ENCODE measurements at places on chromosomes 1 and 21.

GRCh38 chr1:15573477-15573876 is 11.4 kb downstream of the AGMAT start:
- no peak for DNase-seq

DNA sequence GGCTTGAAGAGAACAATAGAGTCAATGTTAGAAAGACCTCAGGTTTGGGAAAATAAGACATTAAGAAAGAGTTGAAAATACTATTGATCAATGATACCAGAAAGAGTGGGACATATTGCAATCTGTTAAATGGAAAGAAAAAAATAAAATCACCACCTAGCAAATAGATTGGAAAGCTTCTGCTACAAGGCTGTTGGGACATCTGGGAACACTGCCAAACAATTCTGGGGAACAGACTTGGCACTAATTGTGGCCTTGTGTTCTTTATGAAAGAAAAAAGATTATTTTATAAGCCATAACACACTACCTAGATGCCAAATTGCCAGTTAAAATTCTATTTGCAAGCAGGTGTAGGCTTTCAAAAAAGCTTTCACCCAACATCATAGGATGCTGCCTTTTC is 137.8 kb downstream of the TSEN15 start:
- no peak for DNase-seq

GRCh38 chr1:15207829-15208429 is 39.1 kb upstream of the FHAD1 start:
- no peak for DNase-seq

- DNase-seq = no peak
Observed at GRCh38 chr1:95084317-95085176, 11.8 kb upstream of the ALG14 start.

DNA sequence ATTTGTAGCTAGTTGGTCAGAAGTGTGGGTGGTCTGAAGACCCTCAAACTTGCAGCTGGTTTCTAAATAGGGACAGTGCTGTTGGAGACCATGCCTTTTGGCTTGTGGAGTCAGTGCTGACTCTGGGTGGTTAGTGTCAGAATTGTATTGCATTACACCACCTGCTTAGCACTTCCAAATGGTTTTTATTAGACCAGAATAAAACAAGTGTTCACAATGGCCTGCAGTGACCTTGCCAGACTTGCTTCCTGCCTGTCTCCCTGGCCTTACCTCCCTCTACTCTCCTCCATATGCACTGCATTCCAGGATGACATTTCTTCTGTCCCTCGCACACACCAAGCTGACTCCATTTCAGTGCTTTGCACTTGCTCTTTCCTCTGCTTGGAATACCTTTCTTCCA is 72.7 kb upstream of the CNIH3 start:
- no peak for DNase-seq

- DNase-seq = no peak
Observed at GRCh38 chr1:193703655-193704054, 517.2 kb upstream of the B3GALT2 start.

GRCh38 chr21:25664491-25664931 is 25.5 kb downstream of the JAM2 start:
- DNase-seq = no peak

DNA sequence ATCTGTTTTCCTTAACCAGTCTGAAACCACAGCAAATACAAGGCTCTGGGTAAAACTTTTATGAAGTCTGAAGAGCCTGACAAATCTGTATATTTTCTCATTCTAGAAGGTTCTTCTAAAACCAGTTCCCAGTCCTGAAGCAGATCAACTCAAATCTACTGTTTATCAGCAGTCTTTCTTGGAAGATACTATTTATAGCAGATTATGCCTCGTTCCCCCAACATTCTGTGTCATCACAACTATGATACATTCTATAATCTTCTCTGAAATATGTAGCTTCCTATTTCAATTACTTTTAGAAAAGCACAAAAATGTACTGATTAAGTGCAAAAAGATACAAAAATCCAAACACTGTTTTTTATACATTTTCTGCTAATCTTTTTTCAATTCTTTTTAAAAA is 67.5 kb downstream of the NIBAN1 start:
- no peak for DNase-seq

DNA sequence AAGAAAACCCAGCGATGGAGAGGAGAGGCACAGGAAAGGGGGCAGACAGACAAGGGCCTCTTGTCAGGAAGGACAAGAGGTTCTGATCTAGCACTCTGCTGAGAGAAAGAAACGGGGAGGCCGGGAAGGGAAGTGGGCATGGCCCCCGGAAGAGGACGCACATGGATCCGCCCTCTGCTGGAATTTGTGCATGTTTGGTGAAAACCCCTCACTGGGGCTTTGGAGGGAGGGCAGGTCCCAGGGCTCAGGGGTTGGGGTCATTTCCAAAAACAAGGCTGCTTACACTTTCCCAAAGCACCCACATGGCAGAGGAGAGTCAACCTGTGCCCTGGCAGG is 32.4 kb upstream of the ECE1 start:
- no peak for DNase-seq

DNA sequence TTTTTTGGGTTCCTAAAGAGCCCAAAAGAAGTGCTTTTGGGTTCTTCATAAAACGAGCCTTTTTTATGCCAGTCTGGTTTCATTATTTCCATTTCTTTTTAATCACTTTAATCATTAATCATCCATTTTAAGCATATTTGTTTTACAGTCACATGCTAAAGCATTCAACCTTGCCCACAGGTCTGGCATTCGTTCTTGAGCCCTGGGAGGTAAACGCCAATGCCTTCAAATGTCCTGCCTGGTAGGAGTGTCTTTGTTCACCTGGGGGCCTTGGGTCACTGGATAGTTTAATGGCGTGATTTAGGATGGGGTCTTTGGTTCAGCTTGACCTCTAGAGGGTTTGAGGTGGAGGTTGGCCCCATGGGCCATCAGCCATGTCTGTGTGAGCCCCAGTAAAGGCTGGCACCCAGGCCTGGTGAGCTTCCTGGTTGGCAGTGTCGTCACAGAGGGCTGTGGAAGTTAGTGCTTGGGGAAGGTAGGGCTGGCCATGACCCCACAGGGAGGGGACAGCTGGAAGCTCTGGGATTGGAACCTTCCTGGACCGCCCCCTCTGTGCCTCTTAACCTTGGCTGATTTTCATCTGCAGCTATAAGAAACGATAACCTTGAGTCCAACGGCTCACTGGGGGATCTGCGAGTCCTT is 20.2 kb downstream of the C1orf174 start:
- DNase-seq = no peak

- no peak for DNase-seq
Observed at GRCh38 chr1:10479296-10479695, 4.5 kb downstream of the PEX14 start.

DNA sequence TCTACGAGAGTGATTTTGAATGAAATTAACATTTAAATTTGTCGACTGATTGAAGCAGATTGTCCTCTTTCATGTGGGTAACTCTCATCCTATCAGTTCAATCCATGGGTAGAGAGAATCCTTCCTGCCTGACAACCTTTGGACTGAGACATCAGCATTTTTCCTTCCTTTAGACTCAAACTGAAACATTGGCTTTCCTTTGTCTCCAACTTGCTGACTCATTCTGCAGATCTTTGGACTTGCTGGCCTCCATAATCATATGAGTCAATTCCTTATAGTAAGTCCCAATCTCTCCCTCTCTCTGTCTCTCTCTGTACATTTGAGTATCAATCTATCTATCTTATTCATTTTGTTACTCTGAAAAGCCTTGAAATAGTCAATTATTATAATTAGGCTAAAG is 416.7 kb downstream of the LRRIQ3 start:
- no peak for DNase-seq

DNA sequence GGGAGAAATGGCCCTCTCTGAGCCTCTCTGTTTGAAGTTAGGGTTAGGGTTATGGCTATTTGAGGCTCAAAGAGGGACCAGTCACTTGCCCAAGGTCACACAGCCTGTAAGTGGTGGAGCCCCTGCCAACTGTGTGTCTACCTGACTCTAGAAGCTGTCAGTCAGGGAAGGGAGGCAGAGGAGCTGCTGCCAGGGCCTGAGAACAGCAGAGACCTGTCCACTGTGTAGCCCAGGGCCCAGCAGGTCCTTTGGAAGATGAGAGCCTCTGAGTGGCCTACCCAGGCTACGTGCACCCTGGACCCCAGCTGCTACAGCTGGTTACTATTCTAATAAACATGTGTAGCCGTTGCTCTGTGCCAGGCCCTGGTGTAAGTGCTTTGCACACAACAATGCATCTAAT is 15.1 kb upstream of the EDN2 start:
- no peak for DNase-seq

- no peak for DNase-seq
Observed at GRCh38 chr1:76281306-76281705, 206.8 kb downstream of the ST6GALNAC3 start.

- DNase-seq = no peak
Observed at GRCh38 chr1:223500560-223501425, 107.6 kb downstream of the CCDC185 start.

GRCh38 chr1:184019069-184019468 is 18.5 kb downstream of the COLGALT2 start:
- DNase-seq = no peak

DNA sequence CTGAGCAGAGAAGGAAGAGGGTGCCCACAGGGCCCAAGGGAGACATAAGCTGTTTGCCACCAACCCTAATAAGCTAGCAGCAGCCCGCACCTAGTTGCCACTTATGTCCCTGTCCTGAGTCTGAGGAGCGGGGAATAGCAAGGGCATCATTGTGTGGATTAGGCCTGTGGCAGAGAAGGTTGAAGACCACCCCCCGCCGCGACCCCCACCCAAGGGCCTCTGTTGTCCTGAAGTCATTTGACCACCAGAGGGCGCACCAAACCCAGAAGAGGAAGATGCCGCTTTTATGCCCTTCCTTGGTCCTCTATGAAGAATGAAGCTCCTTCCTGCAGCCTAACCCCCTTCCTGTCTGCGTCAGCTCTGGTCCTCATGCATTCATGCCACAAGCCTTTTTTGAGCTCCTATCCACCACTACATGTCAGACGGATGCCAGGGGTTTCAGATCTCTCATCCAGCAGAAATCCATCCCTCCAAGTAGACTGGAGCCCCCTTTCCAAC is 16.6 kb downstream of the RHBG start:
- DNase-seq = peak; percentile 41

- DNase-seq = no peak
Observed at GRCh38 chr1:76038287-76039004, 36.1 kb upstream of the ST6GALNAC3 start.

DNA sequence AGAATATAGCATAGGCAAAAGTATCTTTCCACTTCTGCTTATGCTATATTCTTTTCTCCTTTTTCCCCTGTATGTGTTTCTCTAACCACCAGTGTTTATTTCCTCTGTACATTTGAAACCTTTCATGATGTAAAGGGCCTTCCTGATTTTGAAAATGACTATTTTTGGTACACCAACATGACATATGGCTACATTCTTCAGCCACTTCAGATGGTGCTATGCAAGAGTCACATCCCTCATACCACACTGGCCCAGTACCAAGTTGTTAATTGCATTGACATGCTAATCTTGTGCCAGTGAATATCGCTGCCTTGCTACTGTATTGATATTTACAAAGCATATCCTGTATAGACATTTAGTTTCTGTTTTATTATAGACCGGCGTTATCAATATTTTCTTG is 408.7 kb downstream of the NCAM2 start:
- DNase-seq = no peak

All from stimulated activated CD8-positive, alpha-beta memory T cell treated with anti-CD3 and anti-CD28 coated beads, Interleukin-4, amount 100 ng/mL, for 4 hours (primary cell).